ENCODE measurements at places on chromosomes 1 and 21.

GRCh38 chr1:186303911-186304310, 71.1 kb downstream of the TPR start:
- DNase-seq: no peak

DNA sequence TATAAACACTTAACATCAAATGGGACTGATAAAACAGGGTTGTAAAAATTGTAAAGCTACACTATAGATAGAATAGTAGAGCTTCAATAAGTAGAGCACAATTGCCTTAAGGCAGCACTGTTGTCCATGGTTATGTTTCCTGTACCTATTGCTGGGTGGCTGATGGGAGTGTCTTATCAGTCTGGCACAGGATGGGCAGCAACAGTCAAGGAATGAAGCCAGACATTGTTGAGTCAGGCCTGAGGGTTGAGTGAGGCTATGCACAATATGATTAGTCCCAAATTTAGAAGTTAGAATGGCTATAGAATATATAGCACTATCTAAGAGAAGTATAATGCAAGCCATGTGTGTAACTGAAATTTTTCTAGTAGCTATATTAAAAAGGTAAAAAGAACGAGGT, 25.0 kb upstream of the CD1D start:
- no peak for DNase-seq

DNA sequence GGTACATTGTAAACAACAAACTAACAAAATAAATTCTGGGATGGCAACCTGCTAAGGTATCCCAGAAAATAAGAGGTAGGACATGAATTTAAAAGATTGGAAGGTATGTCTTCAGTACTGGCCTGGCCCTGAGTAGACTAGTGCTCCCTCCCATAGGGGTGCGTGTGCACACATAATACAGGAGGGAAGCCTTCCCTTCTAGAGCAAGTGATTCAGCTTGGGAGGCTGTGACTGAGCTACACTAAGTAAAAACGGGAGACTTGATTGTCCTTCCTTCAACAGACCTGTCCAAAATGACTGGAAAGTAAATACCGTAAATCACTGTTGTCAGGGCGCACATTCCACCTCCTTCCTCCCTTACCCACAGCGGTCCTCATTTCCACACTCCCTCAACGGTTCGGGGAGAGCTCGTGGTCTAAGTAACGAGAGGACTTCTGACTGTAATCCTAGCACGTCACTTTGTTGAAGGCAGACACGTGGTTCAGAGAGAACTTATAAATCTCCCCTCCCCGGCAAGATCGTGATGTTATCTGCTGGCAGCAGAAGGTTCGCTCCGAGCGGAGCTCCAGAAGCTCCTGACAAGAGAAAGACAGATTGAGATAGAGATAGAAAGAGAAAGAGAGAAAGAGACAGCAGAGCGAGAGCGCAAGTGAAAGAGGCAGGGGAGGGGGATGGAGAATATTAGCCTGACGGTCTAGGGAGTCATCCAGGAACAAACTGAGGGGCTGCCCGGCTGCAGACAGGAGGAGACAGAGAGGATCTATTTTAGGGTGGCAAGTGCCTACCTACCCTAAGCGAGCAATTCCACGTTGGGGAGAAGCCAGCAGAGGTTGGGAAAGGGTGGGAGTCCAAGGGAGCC, at the start of gene TGFB2:
TSS of gene TGFB2 (plus strand) at position 523 of the 859 bp plus-strand sequence. CDS start 1,366 bp downstream, outside the sequence.
- peak; percentile 61 for DNase-seq

- no peak for DNase-seq
These were observed 10.9 kb downstream of the TSHB start for GRCh38 chr1:115040501-115040900.

- DNase-seq: no peak
These were observed 43.7 kb downstream of the BTBD8 start for GRCh38 chr1:92123868-92124267.

GRCh38 chr21:14830307-14830706, 234.5 kb downstream of the NRIP1 start:
- DNase-seq: no peak

- DNase-seq: no peak
These were observed 6.8 kb upstream of the RNF223 start for GRCh38 chr1:1080951-1081310.

GRCh38 chr1:178434360-178434759, 62.4 kb downstream of the CLEC20A start:
- DNase-seq: no peak

DNA sequence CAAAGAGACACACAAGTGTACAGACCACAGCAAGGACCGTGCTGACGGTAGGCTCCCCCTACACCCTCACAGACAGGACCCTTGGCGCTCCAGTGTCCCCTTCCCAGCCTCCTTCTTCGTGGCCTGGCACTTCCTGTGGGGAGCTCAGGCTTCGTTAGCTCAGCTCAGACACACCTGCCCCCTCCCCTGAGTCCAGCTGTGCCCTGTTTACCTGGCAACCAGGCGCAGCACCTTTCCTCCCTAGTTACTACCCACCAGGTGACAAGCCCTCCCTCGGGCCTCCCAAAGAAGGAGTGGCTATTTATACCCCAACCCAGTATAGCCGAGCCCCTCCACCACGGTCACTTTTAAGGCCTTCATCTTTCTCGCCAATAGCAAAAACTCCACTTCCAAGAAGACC, 4.7 kb downstream of the CELF3 start:
- DNase-seq: no peak

- no peak for DNase-seq
These were observed 8.1 kb downstream of the TOR3A start for GRCh38 chr1:179089827-179090482.

GRCh38 chr21:33824156-33824941, 91.3 kb downstream of the ATP5PO start:
- DNase-seq: no peak

Data from DMS 273 treated with DMSO at 0.1 percent for 48 hours (cell line).